ENCODE measurements at places on chromosomes 6 and 20.

- no peak for DNase-seq
Measured at GRCh38 chr6:36073587-36073986, 46.0 kb downstream of the MAPK14 start.

- DNase-seq: no peak
Measured at GRCh38 chr6:41648921-41649320, 10.7 kb downstream of the MDFI start.

- no peak for DNase-seq
Measured at GRCh38 chr6:79391480-79391879, 145.8 kb downstream of the LCA5 start.

GRCh38 chr20:53927990-53928389 is 142.4 kb downstream of the BCAS1 start:
- DNase-seq: no peak

GRCh38 chr20:50144362-50144761 is 9.2 kb downstream of the PEDS1 start:
- DNase-seq: no peak

- no peak for DNase-seq
Measured at GRCh38 chr20:35077341-35077740, 15.3 kb downstream of the TRPC4AP start.

DNA sequence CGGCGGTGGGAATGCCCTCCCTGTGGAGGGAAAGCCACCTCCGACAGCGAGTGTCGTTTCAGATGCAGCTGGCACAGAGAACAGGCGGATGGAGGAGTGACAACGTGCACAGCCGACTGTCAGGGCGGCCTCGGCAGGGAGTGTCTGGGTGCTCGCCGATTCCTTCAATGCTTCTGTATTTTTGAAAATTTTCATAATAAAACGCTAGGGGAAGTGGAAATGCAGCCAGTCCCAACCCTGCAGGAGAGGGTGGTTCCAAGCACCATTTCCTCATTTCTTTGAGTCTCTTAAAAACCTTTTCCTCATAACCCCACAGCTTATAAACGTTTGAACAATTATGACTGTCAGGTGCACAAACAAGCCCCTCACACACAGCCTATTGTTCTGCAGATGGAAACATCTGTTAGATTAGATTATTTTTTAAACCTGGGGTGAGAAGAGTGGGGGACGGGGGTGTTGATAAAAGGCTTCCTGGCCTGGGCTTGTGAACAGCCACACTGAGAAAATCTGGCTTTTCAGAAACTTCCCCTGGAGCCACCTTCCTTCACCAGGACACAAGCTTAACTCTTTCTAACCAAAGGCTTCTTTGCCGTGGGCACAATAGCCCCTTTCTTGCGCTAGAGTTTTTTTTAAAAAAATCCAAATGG is 228.9 kb downstream of the ANKRD60 start:
- DNase-seq: peak; percentile 92

GRCh38 chr20:56730003-56730402 is 100.9 kb downstream of the TFAP2C start:
- DNase-seq: no peak

GRCh38 chr6:24847402-24847801 is 48.7 kb upstream of the ARMH2 start:
- DNase-seq: no peak

DNA sequence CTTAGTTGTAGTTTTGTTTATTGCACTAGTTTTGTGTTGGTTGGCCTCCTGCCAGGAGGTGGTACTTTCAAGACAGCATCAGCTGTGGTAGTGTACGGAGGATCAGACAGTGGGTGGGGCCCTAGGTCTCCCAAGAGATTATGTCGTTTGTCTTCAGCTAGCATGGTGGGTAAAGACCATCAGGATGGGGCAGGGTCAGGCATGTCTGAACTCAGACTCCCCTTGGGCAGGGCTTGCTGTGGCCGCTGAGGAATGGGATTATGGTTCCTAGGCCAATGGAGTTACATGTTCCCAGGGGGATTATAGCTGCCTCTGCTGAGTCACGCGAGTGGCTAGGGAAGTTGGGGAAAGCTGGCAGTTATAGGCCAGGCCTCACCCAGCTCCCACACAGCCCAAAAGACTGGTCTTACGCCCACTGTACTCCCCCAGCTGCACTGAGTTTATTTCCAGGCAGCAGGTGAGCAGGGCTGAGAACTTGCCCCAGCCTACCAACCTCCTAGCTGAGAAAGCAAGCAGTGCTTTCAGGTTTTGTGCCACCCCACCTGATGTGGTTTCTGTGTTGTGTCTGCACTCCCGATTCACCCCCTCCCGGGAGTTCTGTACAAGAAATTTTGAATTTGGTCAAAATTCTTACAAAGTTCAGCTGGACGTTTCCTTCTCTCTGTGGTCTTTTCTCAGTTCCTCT is 24.7 kb downstream of the ZSCAN31 start:
- no peak for DNase-seq

DNA sequence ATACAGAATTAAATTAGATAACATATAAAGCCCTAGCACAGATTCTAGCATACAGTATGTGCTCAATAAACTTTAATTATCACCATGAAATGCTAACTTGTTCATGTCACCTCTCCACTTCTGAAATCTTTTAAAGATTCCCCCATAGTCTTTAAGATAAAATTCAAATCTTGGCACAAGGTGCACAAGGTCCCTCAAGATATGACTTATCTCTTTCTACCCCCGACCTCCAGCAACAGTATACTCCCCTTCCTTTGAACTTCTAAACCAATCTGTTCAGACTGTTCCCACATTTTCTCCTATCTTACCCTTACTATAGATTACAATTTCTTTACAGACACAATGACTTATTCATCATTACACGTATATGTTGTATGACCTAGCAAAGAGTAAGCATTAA is 29.0 kb downstream of the SEC63 start:
- no peak for DNase-seq

DNA sequence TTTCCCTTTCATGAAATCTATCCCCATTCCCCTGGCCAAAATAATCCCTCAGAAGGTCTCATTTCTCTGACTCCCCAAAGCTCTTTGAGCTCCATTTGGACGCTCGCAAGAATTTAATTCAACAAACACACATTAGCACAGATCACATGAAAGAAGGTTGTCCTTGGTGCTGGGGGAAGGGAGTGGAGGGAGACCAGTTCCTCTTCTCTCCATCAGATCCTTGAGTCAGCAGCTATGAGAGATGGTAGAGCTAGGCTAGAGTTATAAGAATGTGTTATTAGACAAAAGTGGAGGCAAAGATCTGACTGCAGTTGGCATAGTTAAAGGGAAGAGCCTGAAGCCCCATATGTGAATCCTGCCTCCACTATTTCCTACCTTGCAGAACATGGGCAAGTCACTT is 184.2 kb upstream of the CDYL start:
- no peak for DNase-seq

DNA sequence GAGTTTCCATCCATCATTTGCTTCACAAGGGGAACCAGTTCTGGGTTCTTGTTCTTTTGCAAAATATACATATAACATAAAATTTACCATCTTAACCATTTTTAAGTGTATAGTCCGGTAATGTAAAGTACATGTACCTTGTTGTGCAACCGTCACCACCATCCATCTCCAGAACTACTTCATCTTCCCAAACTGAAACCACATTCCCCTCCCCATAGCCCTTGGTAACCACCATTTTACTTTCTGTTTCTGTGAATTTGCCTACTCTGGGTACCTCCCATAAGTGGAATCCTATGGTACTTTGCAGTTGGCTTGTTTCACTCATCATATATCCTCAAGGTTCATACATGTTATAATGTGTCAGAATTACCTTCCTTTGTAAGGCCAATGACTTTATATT is 70.3 kb upstream of the DSP start:
- DNase-seq: no peak

DNA sequence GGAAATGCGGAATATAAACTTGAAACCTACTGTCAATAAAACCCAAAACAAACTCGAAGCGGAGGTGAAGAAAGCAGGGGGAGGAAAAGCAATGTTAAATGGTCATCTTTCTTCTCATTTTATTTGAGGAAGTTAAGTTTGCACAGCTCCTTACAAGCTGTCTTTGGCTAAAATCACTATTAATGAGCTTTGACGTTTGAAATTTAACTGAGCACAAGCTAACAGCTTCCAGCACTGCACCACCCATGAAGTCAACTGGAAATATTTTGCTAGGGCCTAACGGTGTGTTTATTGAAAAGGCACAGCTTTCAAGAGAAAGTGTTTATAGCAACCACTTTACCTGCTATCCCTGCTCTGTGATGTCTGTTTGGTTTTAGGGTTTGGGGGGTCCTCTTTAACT is 103.8 kb downstream of the PKHD1 start:
- DNase-seq: no peak

- no peak for DNase-seq
Measured at GRCh38 chr6:139752086-139752485, 377.6 kb upstream of the CITED2 start.

DNA sequence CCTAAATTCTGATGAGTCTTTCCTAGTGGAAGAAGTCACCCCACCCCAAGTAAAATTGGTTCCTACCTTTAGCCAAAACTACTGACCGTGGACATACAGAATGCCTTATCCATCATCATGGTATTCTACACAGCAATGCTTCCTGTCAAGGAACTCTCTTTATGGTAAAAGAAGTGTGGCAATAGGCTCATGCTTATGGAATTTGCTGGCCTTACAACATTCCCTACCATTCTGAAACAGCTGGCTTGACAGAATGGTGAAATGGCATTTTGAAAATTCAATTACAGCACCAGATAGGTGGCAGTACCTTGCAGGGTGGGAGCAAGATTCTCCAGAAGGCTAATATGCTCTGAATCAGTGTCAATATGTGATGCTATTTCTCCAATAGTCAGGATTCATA is 41.8 kb upstream of the BACH2 start:
- DNase-seq: no peak

DNA sequence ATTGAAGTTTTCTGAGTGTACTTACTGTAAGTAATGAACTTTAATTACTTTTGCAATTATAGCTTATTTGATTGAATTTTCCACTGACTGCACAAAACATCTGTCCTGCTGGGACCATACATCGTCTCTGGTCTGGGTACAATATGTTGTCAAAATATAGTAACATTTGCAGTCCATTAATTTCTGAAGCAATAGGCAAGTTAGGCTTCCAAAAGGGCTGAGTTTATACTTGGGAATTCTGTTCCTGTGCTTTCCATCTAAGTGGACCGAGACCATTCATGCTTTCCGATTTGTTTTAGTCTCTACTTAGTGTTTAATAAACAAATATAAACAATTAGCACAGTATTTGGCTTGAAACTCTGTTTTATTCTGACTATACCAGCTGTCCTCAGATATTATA is 139.3 kb downstream of the RFPL4B start:
- DNase-seq: no peak

- no peak for DNase-seq
Measured at GRCh38 chr6:13641315-13641714, 26.2 kb downstream of the NOL7 start.

GRCh38 chr6:143676437-143677045 is 1.2 kb upstream of the PHACTR2 start:
- DNase-seq: no peak

DNA sequence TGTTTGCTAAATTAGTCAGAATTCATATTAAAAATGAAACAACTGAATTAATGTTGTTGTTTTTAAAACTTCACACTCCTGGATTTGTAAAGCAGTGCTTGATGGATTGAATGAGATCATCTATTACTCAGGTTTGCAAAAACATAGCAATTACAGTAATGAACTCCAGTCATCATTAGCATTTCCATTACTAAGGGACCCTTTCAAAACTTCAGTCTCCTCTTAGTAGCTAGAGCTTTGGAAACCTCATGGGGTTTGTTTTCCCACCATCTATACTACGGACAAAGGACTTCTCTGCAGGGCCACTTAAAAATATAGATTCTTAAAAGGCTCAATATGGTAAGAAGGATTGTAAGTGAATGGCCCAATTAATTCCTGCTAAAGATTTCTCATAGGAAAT is 209.9 kb upstream of the PRND start:
- no peak for DNase-seq

DNA sequence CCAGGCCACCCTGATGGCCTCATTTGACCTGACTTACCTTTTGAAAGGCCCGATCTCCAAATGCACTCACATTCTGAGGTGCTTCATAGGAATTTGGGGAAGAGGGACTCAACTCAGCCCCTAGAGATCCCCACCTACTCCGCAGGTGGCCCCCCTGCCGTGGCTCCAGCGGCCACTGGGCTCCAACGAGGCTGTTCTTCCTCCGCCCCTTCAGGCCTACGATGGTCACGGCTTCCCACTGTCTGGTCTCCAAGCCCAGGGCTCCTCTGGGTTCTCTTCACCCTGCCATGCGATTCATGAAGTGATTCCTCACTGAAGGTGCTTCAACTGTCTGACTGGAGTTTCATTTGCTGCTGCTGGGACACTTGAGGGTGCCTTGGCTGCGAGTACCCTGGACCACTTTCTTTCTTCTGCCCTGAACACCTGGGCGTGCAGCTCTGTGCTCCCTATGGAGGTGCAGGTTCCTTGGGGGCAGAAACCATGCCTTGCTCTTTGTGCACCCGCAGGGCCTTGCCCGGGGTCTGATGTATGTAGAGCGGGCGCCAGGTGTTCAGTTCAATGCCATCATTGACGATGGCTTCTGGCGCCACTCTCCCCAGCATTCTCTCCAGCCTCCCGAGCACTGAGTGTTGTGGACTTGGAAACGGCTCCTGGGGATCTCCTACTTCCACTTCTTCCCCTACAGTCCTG is 10.0 kb upstream of the DUSP22 start:
- DNase-seq: no peak

DNA sequence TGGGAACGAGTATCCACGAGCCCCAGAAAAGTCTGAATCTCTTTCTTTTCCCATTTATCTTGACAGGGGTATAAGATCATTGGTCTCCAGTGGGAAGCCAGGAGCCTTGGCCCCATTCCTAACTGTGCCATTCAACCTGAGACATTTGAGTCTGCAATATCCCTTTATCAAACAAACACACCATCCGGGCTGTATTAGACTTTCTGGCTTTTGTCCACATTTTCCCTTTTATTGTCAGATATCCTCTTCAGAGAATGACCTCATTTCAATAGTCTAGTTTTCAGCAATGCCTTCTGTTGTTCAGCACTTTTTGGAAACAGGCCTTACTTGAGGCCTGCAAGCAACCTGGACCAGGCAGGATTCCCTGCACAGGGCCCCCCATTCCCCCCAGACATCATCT is 15.7 kb downstream of the BPIFA1 start:
- DNase-seq: no peak

DNA sequence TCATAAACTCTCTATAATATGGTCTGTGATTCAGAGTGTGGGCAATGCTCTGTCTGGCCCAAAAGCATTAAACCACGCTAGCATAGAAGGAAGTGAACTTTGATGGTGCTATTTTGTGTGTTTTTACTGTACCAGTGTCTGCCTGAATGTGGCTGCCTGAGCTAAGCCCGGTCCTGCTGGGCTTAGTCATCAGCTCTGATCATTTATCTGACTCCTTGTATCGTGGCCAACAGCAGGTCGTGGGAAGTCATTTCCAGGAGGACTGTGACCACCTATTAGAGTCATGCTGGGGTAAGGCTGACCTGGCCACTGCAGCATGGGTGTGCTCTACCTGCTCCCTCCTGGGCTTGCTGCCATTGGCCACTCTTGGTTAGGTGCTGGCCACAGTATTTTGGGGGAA is 239.1 kb upstream of the CEP162 start:
- DNase-seq: no peak

GRCh38 chr6:163668061-163668426 is 253.5 kb downstream of the QKI start:
- DNase-seq: no peak

GRCh38 chr20:62596486-62596885 is 45.8 kb upstream of the SLCO4A1 start:
- no peak for DNase-seq

All from COLO829 (cell line).